Stimulated activated CD4-positive, alpha-beta T cell treated with anti-CD3 and anti-CD28 coated beads, TNF-alpha, amount 100 ng/mL, for 48 hours (primary cell): ENCODE measurements at places on chromosomes 11 and 22.

DNA sequence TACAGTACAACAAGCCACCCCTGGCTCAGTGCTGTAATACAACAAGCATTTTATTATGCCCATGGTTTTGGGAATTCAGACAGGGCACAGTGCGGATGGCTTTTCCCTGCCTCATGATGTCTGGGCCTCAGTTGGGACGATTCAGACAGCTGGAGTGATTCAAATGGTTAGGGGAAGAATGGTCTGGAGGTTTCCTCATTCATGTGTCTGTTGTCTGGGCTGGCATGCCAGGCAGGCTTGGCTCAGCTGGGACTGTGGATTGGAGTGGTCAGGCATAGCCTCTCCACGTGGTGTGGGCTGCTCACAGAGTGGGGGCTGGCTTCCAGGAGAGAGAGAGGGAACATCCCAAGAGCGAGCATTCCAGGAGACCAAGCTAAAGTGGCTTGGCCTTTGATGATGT is 164.4 kb downstream of the C11orf91 start:
- no peak for DNase-seq

DNA sequence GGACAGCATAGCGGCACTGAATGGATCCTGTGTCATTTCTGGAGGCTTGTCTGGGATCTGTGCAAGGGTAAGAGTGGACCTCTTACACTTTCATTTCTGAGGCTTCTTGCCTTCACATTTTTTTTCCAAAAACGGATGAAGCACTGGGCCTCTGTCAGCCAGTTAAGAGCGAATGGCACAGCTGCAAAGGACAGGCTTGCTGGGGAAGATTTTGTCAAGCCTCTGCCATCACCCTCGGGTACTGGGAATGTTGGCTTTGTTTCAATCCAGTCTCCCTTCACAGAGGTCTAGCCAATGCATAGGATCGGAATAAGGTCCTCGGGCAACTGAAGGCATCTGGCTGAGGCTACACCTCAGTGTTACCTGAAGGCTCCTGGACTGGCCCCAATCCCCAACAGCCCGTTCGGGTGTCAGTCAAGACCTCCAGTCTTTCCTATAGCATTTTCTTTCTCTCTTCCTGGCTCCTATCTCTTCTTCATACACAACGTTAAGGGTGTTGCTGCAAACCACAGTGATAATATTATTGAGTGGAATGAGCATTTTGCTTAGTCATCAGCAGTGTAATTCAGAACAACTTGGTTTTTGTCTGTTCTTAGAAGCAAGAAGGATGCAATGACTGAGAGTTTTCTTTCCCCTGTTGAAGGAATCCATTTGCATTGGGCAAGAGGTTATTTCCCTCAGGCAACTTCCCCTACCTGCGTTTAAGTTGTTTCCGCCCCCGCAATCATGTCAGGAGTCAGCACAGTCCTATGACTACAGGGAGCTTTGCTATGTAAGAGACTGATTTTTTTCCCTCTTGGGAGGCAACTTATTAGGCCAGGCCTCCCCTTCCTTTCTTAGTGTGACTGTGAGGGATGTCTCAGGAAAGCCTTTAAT is 22.8 kb downstream of the NPAT start:
- DNase-seq = peak; percentile 70

GRCh38 chr11:88179971-88180629 is 4.9 kb upstream of the RAB38 start:
- DNase-seq = no peak

GRCh38 chr11:40514124-40514523 is 945.3 kb downstream of the LRRC4C start:
- no peak for DNase-seq

DNA sequence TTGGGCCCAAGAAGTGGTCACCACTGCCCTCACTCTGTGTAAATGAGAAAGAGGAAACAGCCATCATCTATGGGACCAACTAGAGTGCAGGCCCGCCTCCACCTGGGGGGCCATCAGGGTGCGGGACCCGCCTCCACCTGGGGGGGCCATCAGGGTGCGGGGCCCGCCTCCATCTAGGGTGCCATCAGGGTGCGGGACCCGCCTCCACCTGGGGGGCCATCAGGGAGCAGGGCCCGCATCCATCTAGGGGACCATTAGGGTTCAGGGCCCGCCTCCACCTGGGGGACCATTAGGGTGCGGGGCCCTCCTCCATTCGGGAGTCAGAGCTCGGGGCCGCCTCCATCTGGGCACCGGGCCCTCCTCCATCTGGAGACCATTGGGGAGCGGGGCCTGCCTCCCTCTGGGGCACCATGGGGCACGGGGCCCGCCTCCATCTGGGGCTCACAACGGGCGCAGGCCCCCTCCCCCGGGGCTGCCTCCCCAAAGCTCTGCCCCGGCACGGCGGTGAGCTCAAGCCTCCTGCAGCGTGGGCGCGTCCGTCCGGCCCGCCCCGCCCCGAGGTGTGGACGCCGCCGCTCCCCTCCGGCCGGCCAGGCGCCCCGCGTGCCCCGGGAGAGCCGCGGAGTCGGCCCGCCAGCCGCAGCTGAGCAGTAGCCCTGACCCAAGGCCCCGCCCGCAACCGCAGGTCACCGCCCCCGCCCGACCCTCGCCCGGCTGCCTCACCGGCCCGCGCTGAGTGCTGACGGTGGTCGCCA is 512 bp downstream of the TOLLIP start:
- no peak for DNase-seq

DNA sequence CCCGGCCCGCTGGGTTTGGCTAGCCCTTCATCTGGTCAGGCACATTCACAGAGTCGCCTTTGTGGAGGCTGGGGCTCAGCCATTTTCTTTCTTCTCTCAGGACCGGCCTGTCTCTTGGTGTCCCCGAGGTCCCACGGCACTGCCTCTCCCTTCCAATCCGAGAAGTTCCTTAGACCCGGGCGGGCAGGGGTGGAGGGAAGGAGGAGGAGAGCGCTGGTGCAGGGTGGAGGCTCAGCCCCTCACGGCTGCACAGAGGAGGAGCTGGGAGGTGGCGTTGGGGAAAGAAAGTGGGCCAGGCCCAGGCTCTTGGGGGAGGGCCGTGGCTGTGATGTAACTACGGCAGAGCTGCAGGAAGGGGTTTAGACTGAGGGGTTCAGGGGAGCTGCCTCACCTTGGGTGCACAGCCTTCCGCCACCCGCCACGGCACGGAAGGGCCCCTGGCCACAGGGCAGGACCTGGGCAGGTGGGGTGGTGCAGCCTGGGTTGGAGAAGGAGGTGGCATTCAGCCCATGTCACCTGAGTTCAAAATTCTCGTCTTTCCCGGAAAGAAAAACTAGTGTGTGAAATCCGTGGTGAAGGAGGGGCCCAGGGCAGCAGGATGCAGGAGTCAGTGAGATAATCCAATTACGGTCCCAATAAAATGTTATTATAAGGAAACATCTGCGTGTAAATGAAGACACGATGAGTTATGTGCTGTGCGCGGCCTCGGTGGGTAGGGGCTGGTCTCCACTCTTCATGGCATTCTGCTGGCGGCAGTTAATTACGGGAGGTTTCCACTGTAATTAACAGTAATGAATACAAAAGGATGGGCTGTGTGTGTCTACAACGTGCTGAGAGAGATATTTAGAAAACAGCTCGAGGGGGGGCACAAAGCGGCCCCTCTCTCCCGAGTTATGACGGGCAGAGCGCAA is 1.7 kb downstream of the BRSK2 start:
- no peak for DNase-seq

- no peak for DNase-seq
Measured at GRCh38 chr11:119153049-119153818, 4.4 kb downstream of the ABCG4 start.

- DNase-seq = no peak
Measured at GRCh38 chr11:31882951-31883392, 71.8 kb upstream of the PAX6 start.

- DNase-seq = no peak
Measured at GRCh38 chr11:69368119-69368880, 74.3 kb downstream of the MYEOV start.

DNA sequence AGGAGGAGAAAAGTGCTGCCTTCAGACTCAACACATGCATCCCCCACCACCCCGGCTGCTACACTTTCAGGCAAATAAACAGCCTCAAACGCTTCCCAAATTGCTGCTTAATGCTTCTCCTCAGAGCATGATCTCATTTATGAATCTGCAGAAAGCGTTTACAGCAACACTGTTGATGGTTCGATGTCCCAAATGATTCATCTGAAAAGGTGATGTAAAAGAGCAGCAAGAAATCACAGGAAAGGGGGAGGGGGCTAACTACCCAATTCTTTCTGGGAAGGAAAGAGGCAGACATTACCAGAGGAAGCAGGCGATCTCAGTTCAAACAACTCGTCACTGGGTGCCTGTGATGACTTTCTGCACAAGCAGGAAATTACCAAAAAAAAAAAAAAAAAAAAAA is 119.6 kb downstream of the TENM4 start:
- no peak for DNase-seq

GRCh38 chr11:72808331-72808798 is 5.8 kb upstream of the ATG16L2 start:
- no peak for DNase-seq

- no peak for DNase-seq
Measured at GRCh38 chr11:103898065-103898464, 138.4 kb upstream of the DDI1 start.

DNA sequence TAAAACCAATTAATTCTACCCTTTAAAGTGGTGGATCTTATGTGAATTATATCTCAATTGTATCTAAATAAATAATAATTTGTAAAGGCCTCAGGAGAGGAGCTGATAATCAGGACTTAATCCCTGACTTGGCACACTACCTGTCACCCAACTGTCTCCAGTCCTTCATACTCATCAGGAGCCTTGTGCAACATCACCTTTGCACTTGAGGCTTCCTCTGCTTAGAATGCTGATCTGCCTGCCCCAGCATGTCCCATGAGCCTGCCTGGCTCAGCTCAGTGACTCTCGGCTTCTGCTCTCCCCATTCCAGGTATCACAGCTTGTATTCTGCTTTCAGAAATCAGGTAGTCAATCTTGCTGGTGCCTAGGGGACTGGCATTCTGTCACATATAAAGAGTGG is 43.9 kb upstream of the PRODH start:
- DNase-seq = no peak

- no peak for DNase-seq
Measured at GRCh38 chr11:7498193-7498592, 12.9 kb downstream of the OLFML1 start.

GRCh38 chr11:75280770-75281468 is 40.3 kb downstream of the TPBGL start:
- DNase-seq = no peak

GRCh38 chr22:32957200-32957803 is 100.9 kb downstream of the SYN3 start:
- no peak for DNase-seq

GRCh38 chr11:121717296-121717695 is 264.5 kb upstream of the SORL1-AS1 start:
- no peak for DNase-seq

DNA sequence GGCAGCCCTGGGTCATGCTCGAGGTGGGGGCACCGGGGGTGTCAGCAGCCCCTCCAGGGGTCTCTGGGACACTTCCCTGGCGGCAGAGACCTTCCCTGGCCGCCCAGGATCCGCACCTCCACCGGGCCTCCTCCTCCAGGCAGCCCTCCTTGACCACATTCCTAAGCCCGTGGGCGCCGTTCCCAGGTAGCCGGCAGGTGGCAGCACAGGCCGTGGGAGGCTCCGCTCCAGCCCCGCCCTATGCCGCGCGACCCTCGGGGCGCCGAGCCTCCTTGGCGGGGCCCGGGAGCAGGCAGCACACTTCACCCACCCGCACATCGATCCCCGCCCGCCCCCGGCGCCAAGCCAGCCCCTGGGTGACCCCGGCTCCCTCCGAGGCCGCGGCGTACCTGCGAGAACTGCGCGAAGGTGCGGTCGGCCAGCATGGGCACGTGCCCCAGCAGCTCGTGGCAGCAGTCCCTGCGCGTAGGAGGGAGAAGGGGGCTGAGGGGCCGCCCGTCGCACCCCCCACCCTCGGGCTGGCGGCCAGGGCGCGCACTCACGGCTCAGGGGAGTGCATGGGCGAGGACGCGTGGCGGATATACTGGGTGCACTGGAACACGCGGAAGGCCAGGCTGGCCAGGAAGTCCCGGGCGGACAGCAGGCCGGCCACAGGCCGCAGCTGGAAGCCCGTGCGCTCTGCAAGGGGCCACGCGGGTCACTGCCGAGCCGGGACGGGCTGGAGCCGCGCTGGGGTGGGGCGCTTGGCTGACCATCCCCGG is 5.3 kb upstream of the INS start:
- DNase-seq = no peak

DNA sequence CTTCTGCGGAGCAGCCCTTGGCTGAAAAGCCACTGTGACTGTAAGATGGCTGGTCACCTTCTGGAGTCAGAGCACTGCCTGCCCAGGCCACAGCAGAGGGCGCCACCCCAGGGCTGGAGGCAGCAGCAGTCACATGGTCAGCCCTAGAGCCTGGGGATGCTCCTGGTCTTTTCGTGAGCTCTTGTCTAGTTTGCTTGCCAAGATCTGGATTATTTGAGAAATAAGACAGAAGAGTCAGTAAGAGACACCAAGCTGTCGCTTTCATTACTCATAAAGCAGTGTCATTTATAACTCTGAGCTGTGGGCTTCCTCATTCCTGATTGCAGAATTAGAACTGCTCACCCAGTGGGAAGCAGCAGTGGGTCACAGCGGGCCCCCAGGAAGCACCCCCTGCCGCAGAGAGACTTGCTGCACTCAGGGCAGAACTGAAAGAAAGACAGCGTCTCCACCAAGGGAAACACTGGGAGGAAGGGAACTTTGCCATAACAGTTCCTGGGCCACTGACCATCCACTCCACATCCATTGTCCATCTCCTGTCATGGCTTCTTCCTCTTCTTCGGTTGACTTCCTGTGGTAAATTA is 56.7 kb downstream of the PPP6R2 start:
- no peak for DNase-seq
